CD4-positive, alpha-beta T cell treated with Interferon alpha-2 for 1 hour (primary cell): ENCODE measurements at places on chromosomes 2 and 18.

- no peak for DNase-seq
Observed at GRCh38 chr2:24899361-24899910, 20.6 kb downstream of the ADCY3 start.

DNA sequence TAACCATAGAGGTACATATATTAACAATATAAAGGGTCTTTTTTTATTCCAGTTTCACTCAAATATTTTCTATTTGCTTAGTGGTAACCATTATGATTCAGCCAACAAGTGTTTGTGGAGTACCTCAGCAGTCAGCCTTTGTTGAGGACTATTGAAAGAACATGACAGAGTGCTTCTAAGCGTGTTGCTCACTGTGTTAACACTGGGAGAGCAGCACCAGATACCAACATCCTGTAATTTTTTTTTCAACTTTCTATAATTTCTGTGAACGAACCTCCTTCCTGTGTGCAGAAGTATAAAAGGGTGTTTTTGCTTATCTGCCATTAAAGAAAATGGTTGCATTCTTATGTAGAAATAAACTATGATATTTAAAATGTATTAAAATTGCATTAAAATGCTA lies 239.0 kb downstream of the PHLPP1 start:
- DNase-seq: no peak

DNA sequence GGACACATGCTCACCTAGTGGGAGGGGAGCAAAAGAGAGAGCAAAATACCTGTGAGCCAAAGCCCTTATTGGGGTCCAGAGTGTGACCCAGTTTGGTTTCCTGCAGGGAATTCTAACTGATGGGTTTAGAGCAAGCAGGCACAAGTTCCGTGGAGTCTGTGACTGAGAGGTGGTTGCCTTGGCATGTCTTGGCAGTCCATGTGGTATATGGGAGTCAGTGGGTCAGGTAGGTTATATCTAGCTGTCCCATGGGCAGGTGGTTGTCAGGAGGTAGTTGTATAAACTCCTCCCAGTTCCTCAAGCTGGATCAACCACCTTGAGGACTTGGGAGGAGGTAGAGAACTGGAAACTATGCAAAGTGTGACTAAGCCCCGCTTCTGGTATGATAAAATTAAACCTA lies 452.8 kb upstream of the VWC2L start:
- DNase-seq: no peak

DNA sequence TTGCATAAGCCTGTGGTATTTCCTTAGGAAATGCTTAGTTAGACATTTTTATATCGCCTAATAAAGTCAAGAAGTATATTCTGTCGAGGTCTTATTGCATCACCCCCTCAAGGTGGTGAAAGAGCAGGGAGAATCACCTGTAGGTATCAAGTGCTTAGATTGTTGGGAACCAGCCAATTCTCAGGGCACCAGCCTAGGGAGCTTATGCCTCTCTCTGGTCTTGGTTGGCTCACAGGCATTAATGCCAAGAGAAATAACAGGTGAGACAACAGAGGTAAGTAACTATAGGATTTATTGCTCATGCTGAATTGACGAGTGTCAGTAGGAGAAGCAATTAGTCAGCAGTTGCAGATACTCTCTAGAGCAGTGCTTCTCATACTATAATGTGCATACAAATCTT lies 663.3 kb upstream of the ZNF804A start:
- no peak for DNase-seq

- DNase-seq: no peak
Observed at GRCh38 chr18:66587430-66587829, 16.5 kb downstream of the CDH19 start.

GRCh38 chr2:237623428-237624403 lies 3.7 kb upstream of the LRRFIP1 start:
- DNase-seq: no peak

DNA sequence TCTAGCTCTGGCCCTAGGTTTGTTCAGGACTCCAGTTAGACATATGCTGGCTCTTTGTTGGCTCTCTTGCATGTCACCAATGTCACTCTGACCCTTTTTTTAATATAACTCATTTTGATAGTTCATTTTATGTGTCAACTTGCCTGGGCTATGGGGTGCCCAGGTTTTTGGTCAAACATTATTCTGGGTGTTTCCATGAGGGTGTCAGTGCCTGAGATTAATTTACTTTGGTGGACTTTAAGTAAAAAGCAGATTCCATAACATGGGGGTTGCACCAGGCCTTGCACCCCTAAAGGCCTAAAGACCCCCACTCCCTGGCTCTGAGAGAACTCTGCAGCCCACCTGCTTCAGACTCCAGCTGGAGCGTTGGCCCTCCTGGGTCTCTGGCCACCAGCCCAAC lies 48.1 kb upstream of the SNTG2 start:
- DNase-seq: no peak

DNA sequence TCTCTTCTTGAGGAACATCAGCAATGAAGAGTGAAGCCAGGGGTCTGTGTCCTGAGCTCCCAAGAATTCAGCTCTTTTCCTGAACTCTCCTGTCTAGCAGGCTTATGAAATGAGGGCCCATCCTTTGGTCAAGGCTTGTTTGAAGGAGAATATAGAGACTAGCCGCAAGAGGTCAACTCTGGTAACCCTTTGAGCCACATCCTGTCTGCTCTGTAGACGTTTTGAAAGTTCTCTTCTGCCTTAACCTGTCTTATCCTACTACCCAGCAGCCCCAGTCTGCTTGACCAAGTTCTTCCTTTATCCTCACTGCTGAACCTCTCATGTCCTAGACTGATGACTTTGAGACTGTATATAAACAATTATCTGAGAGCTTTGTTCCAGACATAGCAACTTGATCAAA lies 5.4 kb downstream of the SEMA4F start:
- no peak for DNase-seq

DNA sequence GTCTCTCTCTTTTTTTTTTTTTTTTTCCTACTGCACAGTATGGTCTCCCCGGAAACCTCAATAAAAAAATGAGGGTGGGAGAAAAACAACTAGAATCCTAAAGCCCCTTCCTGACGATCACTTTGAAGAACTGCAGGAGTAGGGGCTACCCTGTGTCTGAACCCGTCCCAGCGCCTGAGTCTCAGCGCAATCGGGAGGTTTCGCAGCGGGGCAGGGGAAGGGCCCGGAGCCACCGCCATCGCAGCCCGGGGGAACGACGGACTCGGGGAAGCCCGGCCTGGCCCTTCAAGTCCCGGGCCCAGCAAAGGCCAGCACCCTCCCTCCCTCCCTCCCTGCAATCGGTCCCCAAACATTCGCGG lies 411 bp downstream of the NARS1 start:
- peak; percentile 29 for DNase-seq

GRCh38 chr2:96195410-96196066 lies 13.1 kb downstream of the STARD7 start:
- DNase-seq: no peak

GRCh38 chr2:197324801-197325200 lies 14.2 kb upstream of the ANKRD44 start:
- no peak for DNase-seq

GRCh38 chr2:96526615-96527285 lies 9.8 kb upstream of the ARID5A start:
- DNase-seq: no peak

DNA sequence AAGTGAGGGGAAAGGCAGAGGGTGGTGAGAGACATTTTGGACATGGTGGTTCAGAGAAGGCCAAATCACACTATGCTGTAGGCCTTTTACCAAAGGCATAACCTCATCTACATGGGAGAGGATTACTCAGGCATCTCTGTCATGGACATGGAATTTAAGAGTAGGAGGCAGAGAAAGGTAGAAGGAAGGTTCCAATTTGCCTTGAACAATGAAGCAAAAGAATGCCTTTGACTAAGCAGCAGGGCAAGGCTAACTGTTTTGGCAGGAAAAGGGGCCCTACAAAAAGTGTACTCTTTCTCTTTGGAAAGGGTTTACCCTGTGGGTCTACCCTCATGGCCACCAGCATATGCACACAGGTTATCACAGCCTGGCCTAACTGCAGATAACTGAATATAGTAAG lies 45.6 kb upstream of the RNU4ATAC start:
- no peak for DNase-seq

DNA sequence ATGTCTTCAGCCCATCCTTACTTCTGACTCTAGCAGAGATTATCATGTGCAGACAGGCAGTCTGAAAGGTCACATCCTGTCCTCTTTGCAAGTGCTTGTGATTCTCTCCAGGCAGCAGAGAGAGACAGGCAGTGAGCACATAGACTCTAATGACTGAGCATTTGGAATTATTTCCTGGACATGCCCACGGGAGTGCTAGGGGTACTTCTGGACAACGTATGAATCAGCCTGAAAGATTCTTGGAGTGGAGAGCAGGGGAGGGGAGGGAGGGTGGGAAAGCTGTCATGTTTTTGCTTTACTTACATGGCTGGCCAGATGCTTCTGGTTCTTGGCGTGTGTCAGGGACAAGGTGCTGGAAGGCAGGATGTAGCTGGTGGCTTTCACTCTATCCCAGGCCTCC lies 150.6 kb downstream of the RIF1 start:
- no peak for DNase-seq

GRCh38 chr2:226601881-226602662 lies 197.5 kb downstream of the IRS1 start:
- no peak for DNase-seq

- DNase-seq: no peak
Observed at GRCh38 chr2:62446491-62446890, 59.5 kb downstream of the TMEM17 start.

GRCh38 chr2:27720004-27720551 lies 51.4 kb upstream of the MRPL33 start:
- DNase-seq: no peak

- no peak for DNase-seq
Observed at GRCh38 chr2:39494784-39495251, 57.7 kb upstream of the MAP4K3 start.

GRCh38 chr2:170498619-170499018 lies 216.5 kb upstream of the SP5 start:
- no peak for DNase-seq

- no peak for DNase-seq
Observed at GRCh38 chr2:8577573-8577972, 104.3 kb upstream of the ID2 start.

DNA sequence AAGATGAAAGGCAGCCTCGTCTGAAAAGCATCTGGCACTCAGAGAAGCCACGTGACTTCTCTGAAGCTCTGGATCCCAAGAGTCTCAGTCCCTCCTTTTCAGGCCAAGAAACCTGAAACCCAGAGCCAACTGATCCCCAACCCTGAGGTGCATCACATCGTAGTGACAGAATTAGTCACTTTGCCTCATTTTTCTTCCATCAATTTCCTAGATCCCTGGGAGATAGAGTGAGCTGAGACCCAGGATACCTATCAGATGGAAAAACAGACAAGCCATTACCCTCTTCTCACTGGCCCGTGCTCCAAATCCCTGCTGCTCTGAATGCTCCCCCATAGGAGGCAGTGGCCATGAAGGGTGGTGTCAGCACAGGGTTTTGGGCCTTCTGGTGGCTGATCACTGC lies 113.1 kb downstream of the ALK start:
- no peak for DNase-seq

DNA sequence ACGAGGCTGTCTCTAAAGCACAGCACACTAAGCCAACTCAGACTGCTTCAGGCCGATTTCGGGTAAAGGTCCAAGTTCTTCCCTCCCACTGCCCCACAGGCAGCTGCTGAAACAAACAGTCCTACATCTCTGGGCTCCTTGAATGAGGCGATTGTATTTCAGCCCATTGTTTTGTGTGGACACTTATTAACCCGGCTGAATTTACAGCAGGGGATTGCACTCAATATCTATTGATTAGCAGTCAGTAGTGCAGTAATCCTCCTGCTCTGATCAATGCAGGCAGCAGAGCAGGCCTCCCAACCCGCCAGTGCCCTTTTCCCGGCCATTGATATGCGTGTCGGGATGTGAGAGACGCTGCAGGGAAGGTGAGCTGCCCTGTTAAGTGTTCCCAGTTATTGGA lies 330.1 kb downstream of the CMPK2 start:
- DNase-seq: no peak

- DNase-seq: no peak
Observed at GRCh38 chr2:118833716-118834439, 13.6 kb downstream of the EN1 start.

DNA sequence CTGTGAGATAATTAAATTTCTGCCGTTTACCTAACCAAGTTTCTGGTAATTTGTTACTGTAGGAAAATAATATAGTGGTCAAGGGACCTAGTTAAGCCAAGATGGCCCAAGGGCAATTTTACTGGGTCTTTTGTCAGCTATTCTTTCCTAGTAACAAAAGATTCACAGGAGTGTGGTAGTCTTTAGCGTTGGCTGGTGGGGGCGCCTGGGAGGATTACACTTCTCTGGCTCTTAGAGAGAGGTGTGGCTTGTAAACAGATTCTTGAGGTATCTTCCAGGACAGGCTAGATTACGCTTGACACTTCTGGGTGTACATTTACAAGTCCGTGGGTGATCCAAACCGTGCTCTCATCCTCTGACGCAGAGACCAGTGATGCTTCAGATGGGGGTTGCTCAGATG lies 3.3 kb upstream of the ACOXL start:
- no peak for DNase-seq

- no peak for DNase-seq
Observed at GRCh38 chr2:209471037-209471436, 47.2 kb downstream of the MAP2 start.
